ENCODE measurements at places on chromosomes 6 and 20.

DNA sequence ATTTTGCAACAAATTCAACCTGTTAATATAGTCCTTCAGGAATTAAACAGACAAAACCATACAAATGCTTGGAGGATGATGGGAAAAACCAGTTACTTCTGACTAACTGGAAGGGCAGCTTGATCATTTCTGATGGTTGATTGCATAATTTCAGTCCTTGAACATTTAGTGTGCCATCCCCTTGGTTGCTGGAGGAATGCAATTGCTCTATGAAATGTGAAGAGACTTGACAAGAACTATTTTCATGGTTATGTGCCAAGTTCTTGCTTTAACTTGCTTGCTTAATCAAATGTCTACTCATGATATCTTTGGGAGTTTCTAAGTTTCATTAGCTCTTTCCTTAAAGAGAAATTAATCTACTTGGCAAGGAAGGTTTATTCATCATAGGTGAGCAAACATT lies 45.2 kb downstream of the ANKEF1 start:
- no peak for DNase-seq

DNA sequence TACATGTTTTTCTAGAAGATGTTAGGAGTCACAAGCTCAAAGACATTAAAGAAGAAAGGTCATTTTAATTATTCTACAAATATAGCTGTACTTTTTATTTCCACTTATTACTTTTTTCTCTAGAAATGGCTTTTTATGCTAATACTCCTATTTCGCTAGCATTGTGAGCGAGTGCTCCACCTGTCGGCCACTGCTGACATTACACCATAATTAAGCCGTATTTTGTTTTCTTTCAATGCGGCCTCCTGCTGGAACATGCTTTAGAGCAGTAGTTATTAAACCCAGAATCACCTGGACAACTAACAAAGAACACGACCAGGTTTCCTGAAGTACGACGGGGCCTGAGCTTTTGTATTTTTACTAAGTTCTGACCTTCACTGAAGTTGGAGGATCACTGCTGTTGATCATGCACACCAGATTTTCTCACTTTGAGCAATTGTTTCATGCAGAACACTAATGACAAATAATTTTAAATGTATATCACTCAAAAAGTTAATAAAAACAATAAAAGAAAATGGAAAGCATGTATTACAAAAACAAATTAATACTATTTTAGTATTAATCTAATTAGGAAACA lies 74.1 kb upstream of the PAK5 start:
- DNase-seq = peak; percentile 17

DNA sequence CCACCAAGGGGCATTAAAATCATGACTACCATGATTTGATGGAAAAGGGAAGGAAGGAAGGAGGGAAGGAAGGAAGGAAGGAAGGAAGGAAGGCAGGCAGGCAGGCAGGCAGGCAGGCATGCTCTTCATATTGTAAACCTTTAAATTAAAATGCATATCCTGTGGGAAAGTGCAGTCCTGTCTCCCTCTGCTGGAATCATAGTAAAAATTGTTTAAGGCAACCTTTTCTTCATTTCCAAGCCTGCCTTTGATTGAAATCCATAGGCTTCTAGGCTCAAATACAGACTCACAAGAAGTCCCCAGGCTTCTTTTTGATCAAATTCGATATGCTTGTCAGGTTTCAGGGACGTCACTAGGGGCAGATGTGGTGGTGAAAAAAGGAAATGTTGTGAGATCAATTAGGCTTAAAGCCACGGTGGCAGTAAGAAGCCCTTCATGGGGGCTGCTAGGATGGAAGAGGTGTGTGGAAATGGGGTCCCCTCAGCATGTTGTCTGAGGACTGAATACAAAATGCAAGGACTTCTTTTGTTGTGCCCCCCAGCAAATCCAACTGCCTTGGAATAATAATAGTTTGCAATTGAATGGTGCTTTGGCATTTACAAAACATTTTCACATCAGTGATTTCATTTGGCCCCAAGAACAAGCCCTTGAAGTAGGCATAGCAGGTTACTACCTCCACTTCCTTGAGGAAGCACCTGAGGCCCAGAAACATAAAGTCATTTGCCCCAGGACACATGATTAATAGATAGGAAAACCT lies 25.6 kb upstream of the GABRR1 start:
- no peak for DNase-seq

DNA sequence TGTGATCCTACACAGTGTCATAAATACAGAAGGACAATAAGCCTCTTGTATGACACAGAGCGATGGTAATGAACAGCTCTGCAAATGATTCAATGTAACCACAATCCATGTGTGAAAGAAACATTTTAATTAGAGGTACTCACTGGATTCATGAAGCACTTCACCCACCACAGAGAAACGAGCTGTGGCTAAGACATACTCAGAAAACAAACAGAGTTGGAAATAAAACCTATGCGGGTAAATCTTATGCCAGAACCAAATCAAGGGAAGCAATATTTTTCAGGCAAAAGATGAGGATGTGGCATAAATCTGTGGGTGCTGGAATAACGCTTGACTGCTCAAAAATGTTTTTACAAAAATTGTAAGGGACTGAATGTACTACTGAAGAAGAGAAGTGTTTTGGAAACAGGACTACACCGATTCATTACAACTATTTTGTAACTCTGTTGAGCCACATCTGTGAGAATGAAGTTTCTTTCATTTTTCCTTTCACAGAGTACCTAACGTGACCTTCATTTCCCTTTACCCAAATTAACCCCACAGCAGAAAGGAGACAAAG lies 112.1 kb downstream of the WDR27 start:
- DNase-seq = peak; percentile 23
